ENCODE measurements at places on chromosomes 12 and 14.

DNA sequence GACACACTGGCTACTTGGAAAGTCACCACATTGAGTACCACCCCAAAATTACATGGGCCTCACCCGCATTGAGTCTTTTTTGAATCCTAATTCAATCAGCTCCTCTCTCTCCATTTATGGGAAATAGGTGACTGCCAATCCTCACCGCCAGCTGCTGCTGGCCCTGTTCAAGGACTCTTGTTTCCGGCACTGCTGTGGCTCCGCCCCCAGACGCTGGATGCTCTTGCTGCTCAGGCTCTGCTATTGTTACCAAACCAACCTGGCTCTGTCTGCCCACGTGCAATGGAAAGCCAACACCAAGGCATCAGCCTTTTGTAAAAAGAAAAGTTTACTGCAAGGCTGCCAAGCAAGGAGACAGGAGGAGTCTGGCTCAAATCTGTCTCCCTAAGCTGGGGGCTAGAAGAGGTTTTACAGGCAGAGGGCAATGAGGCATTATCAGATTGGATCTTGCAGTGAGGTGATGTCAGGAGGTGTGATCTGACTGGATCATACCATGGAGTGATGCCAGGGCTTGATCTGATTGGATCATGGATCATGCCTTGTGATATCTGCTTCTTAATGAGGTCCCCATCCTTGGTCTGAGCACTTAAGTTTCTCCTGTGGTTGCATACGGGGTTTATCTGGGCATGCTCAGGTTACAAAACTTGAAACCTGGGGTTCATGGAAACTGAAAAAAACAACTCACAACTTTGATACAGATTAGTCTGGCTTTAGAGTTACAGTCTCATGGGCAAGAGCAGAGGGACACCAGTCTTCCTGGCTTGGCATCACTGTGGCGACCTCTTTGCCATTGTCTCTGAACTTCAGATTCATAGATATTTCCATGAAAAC is 117.1 kb upstream of the SLC35F4 start:
- no peak for DNase-seq

DNA sequence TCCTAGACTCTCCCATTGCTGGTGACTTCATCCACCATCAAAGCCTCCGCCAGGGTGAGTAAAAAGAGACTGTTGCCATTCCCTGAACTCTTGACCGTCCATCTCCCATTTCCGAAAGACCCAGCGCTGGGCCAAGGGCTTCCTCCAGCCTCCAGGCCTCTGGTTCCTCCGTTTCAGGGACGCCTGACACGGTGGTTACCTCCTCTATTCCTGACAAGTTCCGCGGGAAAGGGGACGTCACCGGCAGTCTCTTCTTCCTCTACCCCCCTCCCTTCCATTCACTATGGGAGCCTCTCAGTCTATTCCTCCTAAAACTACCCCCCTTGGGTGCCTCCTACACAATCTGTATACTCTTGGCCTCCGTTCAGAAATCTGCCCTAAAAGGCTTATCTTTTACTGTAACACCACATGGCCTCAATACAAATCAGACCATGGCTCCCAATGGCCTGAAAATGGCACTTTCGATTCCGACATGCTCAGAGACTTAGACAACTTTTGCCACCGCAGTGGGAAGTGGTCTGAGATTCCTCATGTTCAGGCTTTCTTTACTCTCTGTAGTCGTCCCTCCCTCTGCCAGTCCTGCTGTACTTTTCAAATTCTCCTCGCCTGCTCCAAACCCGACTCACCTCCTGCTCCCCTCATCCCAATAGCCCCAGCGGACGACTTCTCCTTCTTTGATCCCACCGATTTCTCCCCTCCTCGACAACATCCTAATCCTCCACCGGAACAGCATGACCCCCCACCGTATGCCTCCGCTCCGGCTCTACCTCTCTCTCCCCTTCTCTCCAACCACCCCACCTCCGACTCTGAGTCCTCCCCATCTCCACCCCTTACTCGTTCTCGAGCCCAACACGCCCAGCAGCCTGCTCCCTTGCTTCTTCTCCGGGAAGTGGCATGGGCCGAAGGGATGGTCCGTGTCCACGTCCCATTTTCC is 70.4 kb downstream of the MOK start:
- DNase-seq = no peak

DNA sequence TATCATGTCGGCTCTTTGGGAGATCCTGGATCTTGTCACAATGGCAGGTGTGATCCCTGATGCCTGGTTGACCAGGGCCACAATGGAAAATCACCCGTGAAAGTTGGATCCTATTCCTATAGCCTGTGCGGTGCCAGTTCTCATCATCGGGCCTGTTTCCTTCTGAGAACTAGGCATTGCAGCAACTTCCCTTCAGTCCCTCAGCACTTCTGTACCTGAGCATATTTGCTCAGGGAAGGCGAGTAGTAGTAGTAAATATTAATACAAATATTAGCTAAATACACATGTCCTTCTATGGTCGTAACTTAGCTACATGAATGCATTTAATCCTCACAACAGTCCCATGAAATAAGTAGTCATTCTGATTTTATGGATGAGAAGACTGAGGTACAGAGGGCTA is 22.1 kb upstream of the TAMALIN start:
- no peak for DNase-seq

DNA sequence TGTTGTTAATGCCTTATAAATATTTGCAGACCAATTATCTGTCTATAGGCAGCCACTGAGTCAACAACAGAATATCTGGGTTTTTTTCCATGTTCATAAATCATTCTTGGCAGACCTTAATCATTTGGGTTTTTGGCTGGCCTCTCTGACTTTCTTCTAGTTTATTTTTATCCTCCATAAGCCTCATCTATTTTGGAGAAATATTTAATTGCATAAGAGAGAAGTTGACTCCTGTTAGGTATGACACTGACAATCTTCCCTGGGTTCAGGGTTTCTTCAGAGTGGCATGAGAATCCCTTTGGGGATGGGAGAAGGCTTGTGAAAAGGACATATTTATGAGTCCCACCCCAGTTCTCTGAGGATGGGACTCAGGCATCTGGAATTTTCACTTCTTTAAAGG is 299.8 kb downstream of the NRXN3 start:
- no peak for DNase-seq

DNA sequence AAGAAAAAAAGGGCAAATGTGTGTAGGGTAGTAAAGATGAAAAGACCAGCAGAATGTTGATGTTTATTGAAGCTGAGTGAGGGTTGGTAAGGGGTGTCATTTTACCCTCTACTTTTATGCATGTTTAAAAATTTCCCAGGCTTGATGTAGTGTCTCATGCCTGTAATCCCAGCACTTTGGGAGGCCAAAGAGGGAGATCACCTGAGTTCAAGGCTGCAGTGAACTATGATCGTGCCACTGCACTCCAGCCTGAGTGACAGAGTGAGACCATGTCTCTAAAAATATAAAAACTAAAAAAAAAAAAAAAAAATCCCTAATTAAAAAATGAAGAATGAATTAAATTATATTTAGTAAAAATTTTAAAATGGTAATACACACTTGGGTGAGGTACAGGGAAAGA is 8.5 kb downstream of the SEL1L start:
- DNase-seq = no peak

DNA sequence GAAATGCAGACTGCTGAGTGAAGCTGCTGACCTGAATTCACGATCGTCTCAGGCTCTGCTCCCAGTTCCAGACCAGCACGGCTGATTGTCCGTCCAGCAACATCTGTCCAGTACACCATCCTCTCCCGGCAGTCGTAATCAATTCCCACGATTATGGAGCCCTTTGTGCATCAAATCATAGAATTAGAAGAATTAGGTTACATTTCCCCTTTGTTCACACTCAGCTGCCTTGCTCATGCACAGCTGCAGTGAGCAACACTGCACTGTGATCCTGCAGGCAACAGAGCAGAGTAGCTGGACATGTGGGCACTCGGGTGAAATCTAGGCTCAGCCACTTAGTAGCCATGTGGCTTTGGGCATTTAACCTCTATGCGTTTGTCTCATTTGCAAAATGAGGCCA is 22.2 kb downstream of the RTRAF start:
- no peak for DNase-seq

GRCh38 chr12:127600211-127600610 is 666.8 kb upstream of the TMEM132C start:
- no peak for DNase-seq

- no peak for DNase-seq
Measured at GRCh38 chr14:24068711-24069410, 2.5 kb upstream of the CPNE6 start.

DNA sequence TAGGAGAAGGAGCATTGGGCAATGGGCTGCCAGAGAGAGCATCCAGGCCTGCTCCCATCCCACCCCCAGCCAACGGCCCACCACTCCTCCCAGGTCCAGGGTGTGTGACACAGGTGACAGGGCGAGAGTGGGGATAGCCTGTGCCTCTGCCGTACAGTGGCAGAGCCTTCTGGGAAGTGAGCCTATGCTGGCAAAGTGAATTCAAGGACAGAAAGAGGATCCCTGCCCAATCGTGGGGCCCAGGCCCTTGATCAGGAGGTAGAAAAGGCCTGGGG is 553 bp upstream of the KRT79 start:
- no peak for DNase-seq

GRCh38 chr14:104932676-104933631 is 8.3 kb downstream of the PLD4 start:
- peak; percentile 73 for DNase-seq

DNA sequence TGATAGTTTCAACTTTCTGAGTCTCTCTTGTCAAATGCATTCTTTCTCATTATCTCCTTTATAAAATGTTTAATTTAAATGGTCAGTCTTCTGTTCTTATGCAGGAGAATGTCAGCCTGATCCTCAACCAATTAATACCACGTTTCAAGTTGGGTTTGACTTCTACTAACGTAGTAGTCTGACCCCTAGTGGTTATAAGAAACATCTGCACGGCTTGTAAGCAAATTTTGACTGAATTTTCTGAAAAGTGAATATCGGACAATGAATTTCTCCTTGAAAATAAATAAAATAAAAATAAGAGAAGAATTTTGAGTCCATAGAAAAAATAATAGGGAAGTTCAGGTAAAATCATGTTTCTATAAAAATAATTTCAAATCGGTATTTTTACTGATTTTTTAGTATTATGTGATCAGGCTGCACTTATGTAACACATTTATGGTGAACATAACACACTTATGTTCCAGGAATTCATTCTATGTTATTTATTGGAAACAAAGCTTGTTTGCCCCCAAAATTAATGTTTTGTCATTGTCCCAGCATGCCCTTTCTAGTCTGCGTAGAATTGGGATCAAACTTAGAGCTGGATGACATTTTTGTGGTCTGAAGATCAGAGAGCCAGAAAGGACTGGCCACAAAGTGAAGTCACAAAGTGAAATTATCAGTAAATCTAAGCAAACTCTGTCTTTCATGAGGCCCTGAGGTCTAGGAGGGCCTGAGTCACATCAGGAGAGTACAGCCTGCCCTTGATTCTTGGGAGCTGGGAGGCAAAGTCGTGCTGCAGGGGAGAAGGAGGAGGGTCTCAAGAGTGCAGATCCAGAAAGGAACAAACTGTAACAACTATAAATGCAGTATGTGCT is 101.2 kb upstream of the STXBP6 start:
- DNase-seq = no peak

DNA sequence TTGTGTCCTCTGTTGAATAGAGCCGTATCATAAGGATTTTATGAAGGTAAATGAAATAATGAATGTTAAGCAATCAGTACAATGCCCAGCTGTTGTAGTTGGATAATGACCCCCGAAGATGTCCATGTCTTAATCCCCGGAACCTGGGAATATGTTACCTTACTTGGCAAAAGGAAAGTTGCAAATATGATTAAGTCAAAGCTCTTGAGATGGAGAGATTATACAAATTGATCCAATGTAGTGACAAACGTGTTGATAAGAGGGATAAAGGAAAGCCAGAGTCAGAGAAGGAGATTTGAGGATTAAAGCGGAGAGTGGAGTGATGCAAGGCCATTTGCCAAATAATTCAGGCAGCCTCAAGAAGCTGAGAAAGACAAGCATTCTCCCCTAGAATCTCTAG is 19.2 kb upstream of the MGAT4C start:
- no peak for DNase-seq

GRCh38 chr12:44847888-44848702 is 28.0 kb downstream of the NELL2 start:
- peak; percentile 60 for DNase-seq

DNA sequence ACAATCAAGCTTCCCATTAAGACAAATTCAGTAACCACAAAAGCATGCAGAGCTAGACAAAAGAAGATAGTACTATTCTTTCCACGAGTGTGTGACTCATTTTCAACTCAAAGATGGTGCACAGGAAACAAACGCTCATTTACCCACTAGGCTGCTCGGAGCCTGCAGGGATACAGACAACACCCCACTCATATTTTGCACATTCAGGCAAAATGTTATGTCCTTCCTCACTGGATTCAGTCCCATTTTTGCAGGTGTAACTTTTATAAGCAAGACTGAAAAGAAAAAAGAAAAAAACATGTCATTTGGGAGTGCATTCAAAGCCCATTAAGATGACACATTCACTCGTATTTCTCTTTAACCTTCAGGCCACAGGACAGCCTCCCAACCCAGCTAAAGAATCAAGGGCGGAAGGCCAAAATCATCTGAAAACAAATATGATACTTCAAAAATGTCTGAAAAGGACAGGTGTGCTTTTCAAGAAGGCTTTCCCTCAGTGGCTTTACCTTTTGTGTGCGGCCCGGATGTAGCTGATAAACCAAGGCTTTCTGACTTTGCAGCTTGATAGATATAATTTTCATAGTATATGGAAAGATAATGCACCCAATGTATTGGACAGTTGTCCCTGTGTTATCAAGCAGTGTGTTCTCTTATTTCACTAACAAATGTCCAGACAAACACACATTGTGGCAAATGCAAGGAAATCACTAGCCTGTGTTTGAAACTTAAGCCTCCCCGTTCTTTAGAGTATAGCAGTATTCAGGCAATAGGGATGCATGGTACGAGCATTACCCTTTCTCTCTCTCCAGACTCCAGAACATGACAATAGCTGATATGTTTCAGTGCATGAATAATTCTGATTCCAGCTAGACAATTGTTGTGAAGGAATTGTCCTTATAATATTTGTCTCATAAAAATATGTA is 147.8 kb upstream of the KRR1 start:
- DNase-seq = no peak

DNA sequence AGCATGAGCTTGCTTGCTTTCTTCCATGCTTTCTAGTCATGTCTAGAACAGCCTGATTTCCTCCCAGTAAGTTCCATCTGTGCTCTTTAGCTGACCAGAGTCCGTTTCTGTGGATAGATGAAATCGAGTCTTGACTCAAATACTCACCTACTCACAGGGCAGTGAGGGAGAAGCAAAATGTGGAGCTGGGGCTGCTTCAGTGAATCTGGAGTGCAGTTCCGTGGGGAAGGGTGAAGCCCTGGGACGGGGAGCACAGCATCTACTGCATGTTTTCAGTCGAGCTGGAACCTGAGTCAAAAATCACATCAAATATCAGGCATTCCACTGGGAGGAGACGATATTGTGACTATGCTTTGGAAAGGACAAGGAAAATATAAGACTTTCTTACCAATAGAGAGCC is 70.3 kb upstream of the PRMT8 start:
- DNase-seq = no peak

DNA sequence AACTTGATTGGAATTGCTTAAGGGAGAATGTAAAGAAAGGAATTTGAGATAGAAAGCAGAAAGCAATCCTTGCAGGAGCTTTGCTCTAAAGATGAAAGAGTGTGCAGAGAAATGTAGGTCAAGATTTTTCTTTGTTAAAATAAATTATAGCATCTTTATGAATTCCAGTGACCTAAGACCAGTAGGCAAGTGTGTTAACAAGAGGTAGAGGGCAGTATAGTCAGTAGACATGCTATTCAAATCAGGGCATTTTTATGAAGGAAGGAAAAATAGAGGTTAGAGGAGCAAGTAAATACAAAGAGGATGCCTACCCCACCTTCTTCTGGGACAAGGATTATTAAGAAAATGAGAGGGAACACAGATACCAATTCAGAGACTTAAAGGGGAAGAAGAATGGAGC is 148.5 kb downstream of the PLCZ1 start:
- no peak for DNase-seq

GRCh38 chr12:56271031-56271430 is 4.3 kb downstream of the COQ10A start:
- DNase-seq = no peak

Measured in activated effector memory CD4-positive, alpha-beta T cell treated with Interleukin-2 at 50 U/mL for 16 hours (primary cell).